ENCODE measurements at places on chromosomes 5 and 9.

- no peak for DNase-seq
These were observed 532.4 kb downstream of the CDH10 start for GRCh38 chr5:24112420-24112819.

DNA sequence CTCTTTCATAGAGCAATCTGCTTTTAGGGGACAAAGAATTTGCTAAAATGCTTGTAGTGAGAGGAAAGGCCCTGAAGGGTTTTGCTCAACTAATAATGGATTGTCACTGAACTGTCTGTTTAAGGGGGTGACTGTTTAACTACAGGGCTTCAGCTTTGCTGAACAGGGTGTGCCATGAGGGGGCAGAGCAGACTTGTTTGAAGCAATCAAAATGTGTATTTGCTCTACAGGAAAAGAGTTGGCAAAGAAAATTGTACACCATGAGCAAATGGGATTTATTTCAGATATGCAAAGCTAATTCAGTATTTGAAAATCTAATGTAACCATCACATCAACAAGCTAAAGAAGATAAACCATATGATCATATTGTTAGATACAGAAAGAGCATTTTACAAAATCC, 154.3 kb downstream of the GABRG2 start:
- DNase-seq: no peak

- DNase-seq: no peak
These were observed 116.6 kb downstream of the KLHL3 start for GRCh38 chr5:137619191-137619870.

DNA sequence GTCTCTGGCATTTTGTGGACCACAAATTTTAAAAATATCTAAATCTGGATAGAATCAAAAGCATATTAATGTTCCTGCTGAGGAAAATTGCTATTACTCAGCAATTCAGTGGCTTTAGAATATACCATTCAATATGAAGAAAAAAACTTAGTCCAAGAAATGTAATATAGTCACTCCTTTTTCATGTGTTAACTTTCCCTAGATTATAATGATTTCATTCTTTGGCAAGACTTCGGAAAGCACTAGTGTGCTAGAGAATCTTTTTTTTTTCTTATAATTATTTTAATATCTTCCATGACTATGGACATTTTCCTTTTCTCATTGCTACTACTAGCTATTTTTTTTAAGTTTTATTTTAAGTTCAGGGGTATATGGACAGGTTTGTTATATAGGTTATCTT, 102.4 kb upstream of the FAM174A start:
- DNase-seq: no peak

- no peak for DNase-seq
These were observed 2031.2 kb upstream of the CDH6 start for GRCh38 chr5:29162297-29162696.

- no peak for DNase-seq
These were observed 283.8 kb upstream of the DMRT1 start for GRCh38 chr9:557601-558201.

DNA sequence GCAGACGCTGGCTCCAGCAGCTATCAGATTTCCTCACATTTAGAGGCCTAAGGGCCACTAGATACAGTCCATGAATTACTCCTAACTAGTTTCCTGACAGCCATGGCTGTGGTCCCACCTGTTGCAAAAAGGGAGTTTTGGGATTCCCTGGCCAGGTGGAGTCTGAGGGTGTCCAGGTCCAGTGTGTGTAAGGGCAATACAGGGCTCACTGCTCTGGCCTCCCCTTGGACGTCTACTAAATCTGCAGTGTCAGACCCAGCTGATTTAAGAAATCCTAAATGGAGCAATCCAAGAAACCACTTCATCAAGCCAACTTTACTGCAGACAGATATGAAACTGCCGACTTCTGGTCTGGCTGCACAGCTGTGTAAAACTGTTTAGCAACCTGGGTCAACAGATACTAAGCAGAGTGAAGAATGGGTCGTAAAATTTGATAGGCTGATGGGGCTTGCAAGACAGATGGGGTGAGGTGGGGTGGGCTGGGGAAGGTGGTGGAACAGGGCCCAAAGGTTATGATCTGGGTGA, 116.4 kb downstream of the GADD45G start:
- no peak for DNase-seq

- no peak for DNase-seq
These were observed 298.3 kb upstream of the EFNA5 start for GRCh38 chr5:107968998-107969397.

- no peak for DNase-seq
These were observed 775.4 kb downstream of the MTRR start for GRCh38 chr5:8644377-8644776.

Data from stimulated activated CD8-positive, alpha-beta memory T cell treated with anti-CD3 and anti-CD28 coated beads, Interleukin-4, amount 100 ng/mL, for 1 hour (primary cell).